ENCODE measurements at places on chromosomes 5 and 9.

DNA sequence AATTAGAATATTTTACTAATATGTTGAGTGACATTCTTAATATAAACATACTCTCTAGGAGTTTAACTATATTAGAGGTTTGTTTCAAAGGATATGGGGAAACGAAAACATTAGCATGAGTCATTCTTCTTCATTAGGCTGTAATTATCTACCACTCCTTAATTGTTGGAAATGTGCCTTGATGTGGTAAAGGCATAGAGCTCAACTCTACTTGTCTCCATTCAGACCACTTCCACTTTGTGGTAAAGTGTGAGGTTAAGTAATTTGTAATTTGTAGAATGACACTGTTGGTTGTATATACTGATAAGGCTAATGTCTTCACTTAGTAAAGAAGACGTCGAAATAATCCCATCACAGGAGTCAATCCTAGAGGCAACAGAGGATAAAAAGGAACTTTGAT is 58.1 kb downstream of the HAPLN1 start:
- no peak for DNase-seq

GRCh38 chr9:125700791-125701190 is 6.2 kb downstream of the MAPKAP1 start:
- no peak for DNase-seq

- peak; percentile 24 for DNase-seq
Measured at GRCh38 chr9:77927265-77927664, 104.3 kb downstream of the GNAQ start.

DNA sequence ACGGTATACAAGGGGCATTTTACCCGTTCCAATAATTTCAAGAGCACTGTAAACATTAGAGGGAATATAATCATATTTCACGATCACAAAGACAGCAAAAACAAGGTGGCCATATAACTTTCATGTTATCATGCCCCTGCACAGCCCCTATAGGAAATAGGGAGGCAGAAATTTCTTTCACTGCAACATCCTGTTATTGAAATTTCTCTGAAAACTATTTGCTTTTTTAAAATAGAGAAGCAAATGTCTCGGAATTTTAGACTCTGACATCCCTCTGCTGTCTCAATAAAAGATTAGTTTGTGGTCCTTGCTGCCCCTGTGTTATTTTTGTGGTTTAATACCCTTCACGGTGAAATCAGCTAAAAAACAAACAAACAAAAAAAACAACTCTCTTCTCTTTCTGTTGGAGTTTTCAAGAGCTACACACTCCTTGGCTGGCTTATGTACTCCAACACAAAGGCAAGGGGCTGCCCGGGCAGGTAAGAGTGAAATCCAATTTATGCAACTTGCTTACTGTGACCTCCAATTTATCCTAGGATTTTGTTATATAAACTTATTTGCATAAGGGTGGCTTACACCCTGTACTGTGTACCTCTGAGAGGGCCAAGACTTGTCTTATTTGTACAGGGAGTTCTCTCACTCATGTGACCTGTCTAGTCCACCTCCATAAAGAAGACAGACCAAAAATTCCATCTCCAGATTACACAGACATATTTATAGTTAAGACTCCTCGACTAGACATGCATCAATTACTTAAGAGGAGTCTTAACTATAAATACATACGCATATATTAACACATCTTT is 223.6 kb downstream of the MLLT3 start:
- DNase-seq: no peak

DNA sequence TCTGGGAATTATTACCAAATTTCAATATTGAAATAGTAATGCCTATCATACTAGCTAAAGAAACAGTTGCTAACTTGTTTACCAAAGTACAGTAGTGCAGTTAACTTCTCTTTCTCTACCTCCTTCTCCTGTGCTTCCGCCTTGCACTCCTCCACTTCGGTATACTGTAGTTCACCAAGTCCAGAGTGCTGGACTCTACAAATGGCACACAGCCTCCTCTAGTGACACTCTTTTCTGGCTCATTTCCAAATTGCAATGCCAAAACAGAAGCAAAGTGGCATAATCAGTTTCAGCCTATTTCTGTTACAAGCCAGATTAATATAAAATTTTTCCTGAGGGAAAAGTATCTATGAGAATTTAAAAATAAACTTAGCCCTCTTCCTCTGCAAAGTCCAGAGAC is 86.0 kb upstream of the RASGRF2 start:
- no peak for DNase-seq

- DNase-seq: no peak
Measured at GRCh38 chr9:110148384-110148783, 59.6 kb downstream of the C9orf152 start.

DNA sequence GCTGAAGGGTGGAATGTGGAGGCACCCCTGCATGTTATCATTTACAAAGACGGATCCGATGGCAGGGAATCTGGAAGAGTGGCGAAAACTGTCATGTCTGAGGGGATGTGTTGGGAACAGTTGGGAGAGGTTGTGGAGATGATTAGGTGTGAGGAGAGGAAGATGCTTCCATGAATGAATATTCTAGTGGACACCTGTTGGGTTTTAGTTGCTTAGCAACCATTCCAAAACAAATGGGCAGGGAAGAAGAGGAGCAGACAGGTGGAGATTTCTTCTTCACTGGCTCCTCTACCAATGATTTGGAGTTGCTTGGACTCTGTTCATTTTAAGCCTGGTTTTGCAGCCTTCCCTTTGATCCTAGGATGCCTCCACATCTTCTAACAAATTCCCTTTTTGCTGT is 465.3 kb upstream of the CLINT1 start:
- DNase-seq: no peak

DNA sequence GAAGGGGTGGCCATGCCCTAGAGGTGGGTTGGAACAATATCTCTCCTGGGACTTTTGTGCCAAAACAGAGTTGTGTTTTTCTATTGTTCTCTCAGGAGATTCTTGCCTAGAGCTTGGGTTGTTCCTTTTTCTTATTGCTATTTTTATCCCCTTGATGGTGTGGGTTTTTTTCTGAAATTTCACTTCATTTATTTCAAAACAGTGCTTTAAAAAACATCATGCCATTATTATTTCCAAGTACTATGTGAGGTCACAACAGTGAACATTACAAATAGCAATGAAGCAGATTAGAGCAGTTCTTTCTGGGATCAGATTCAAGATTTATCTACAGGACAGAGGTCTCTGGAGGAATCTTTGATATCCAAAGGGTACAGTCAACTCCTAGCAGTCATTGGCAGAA is 76.6 kb downstream of the ACTBL2 start:
- no peak for DNase-seq

DNA sequence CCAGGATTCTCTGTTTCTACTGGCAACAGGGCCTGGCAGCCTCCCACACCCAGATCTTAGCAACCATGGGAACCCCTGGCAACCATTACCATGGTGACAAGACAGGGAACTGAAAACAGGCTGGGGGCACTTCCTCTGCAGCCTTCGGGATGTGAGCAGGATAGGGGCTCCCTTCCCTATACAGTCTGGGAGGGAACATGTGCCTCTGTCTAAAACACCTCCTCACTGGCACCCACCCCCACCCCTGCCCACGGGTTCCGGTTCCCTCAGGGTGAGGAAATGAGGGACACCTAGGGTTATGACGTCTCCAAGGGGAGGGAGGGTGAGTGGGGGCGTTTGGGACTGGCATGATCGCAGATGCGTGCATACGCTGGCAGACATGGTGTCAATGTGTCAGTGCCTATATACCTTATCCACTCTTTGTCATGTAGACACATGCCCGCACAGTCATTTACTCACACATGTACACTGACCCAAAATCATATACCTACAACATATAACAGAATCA is 3.0 kb upstream of the DNAJB5 start:
- DNase-seq: no peak

- DNase-seq: no peak
Measured at GRCh38 chr9:98362624-98363252, 107.3 kb upstream of the TBC1D2 start.

DNA sequence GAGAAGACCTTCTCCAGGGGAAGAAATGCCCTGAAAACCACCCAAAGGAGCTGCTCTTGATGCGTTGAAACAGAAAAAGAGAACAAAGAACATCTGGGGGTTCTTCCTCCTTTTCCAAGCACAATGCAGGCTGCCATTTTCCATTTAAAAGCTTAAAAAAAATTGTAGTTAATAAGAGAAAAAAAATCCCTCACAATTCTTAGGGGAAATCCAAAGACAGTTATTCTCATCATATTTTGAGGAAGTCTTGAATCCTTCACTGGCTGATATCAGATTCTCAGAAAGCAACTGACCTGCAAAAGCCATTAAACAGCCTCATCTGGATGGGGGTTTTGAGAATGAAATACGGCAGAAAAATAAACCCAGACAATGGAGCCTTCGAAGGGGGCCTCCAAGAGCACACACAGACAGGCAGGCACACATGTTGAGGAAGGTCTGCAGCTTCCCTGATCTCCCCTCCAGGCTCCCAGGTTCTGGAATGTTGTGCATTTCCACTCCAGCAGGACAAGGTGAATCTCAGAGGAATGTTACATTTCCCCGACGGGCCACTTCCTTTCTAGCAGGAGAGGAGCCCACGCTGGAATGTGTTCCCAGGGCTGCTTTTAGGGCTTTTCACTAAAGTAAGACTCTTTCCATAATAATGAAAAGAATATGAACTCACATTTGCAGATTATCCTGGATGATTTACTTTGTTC is 159.4 kb upstream of the S1PR3 start:
- no peak for DNase-seq

DNA sequence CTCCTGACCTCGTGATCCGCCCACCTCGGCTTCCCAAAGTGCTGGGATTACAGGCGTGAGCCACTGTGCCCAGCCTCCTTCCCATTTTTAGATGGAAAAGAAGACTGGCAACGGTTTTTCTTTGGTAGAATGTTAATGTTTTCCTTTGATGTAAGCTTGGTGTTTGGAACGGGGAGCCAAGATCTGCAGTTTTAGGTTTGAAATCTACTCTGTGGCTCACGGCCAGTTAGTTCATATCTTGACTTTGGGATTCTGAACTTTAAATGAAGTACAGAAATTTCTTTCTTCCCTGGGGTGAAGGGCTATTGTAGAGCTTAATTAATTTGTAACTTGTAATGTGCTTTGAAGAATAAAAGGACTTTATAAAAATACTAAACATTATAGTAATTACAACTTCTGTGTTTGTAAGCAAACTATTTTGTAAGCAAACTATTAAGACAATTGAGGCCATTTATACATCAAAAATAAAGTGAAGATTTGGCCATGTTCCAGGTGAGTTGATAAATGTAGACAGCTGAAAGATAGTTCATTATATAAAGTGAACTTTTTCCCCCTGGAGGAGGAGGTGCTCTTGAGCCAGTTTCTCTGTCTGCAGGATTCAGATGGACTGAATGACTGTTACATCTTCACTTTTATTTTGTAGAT is 117.1 kb upstream of the TUT7 start:
- DNase-seq: no peak

DNA sequence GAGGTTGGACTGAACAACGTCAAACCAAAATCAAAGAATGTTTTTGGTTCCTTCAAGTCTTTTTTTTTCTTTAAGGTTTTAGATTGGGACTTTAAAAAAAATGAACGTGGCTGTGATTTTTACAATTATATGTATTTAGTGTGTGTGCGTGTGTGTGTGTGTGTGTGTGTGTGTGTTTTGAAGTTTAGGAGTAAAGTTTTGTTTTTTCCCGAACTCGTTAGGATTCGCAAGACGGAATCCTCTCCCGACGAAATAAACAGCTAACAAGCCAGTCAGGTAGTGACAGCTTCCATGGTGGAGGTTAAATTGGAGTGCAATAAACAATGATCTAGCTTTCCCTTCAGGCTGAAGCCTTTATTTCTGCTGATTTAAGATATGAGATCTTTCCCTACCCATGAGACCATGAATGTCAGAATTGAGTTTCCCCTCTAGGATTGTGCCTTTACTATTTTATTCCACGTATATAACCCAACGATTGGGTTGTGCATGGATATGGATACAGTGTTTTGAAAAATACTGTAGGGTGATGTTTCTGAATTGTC is 1.2 kb downstream of the KIAA1958 start:
- peak; percentile 2 for DNase-seq

GRCh38 chr5:88687373-88687911 is 195.5 kb downstream of the MEF2C start:
- no peak for DNase-seq

DNA sequence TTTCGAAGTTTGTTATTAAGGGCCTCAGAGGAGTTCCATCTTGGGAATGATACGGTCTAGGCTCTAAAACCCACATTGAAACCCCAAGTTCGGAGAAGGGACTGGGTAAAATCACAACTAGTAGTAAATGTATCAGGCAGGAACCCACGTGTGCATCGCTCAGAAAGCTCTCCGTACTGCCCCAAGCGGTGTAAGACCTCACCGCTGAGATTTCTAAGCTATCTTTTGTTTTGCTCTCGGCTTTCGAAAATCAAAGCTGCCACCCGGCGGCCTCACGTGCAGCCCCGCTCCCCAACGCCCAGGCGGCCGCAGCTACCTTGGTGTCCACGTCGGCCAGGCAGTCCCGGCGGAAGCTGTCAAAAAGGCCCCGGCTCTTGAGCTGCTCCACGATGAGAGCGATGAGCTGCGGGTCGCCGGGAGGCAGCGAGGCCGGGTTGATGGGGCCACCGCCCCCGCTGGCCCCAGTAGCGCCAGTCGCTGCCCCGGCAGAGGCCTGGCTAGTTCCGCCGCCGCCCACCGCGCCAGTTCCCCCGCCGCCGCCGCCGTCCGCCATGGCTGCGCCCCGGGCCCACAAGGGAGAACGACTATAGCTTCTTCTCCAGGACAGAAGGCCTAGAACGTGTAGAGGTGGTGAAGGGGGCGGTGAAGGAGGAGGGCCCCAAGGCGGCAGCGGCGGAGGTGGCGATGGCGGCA is 420 bp downstream of the BOD1 start:
- DNase-seq: peak; percentile 75

- no peak for DNase-seq
Measured at GRCh38 chr9:37025071-37025822, 8.8 kb downstream of the PAX5 start.

DNA sequence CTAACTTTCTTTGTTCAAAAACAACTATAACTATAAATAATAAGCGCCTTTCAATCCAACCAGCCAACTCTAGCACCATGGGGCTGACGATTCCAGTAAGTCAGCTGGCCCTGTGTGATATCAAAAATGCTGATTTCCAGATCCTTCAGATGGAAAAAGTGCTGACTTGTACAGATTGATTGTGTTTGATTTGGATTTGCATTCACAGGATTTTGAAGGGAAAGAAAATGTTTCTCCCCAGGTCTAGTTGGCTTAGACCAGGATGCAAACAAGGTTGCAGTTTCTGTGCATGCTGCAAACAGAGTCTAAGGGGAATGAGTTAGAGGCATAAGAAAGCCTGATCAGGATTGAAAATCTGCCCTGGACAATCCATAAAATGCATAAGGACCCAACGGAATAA is 68.9 kb downstream of the SLC1A3 start:
- DNase-seq: no peak

- DNase-seq: no peak
Measured at GRCh38 chr5:122295138-122295537, 16.9 kb upstream of the SNCAIP start.

- no peak for DNase-seq
Measured at GRCh38 chr5:157860898-157861890, 2.2 kb upstream of the CLINT1 start.

- peak; percentile 54 for DNase-seq
Measured at GRCh38 chr5:1564182-1564748, 40.5 kb upstream of the LPCAT1 start.

DNA sequence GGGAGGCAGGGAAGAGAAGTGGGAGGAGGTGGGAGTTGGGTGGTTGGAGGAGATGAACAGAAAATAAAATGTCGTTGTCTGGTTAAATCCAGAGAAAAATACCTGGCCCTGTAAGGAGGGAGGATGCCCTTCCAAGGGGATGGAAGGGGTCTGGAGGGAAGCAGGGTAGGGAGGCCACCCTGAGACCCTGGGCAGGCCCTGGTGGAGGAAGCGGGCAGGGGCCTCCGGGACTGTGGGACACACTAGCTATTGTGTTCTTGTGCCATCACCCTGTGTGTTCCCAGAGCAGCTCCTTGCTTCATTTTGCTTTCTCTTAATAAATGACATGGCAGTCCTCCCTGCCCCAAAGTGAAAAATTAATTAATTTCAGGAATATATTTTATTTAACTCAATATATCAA is 11.8 kb upstream of the CD180 start:
- no peak for DNase-seq
